Hematopoietic multipotent progenitor cell treated with erythropoietin and hydrocortisone succinate and interleukin-3 and kit ligand, for 8 days (in vitro differentiated cells): ENCODE measurements at places on chromosomes 3 and 15.

- DNase-seq, result no peak
These were observed 660.9 kb upstream of the NAALADL2 start for GRCh38 chr3:174198199-174198598.

DNA sequence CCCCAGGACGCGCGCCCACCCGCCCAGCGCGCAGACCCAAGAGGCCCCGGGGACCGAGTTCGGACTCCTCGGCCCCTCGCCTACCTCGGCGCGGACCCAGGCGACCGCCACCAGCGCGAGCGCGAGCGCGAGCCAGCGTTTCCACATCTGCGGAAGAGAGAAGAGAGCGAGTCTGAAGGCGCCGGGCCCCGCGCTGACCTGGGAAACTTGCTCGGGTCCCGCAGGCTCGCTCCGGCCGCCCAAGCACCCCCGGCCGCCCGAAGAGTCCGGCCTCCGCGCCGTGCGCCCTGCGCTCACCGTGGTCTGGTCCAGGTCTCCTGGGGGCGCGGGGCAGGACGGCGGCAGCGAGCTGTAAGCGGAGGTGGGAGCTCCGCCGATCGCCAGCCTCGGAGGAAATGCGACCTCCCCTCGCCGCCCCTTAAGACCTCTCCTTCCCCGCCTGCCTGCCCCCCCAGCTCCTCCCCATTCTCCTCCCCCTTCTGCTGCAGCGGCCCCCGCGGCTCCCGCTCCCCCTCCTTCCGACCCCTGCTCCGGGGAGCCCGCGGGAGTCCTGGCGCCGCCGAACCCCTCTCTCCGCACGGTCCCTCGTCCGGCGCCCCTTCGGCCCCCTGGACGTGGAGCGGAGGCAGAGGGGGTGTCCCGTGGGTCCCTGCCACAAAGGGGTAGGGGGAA is at the start of gene FSTL1:
TSS of gene FSTL1 (minus strand) at position 393 of the 672 bp plus-strand sequence. CDS start at position 147, 246 bp downstream.
- DNase-seq, result no peak

DNA sequence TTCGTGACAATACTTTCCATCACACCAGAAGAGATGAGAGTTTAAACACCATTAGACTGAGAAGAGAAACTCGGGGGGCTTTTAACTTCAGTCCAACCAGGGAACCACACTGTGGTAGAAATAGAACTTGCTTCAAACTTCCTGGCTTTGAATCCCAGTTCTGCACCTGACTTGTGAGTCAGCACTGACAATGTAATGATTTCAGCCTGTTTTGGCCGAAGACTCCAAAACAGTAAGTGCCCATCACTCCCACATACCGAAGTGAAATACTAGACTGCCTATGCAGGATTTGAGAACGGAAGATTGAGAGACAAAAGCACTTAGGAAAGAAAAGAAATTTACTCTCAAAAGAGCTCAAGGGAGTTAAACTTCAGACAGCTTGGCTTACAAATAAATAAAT is 27.0 kb downstream of the C2CD4B start:
- DNase-seq, result no peak

DNA sequence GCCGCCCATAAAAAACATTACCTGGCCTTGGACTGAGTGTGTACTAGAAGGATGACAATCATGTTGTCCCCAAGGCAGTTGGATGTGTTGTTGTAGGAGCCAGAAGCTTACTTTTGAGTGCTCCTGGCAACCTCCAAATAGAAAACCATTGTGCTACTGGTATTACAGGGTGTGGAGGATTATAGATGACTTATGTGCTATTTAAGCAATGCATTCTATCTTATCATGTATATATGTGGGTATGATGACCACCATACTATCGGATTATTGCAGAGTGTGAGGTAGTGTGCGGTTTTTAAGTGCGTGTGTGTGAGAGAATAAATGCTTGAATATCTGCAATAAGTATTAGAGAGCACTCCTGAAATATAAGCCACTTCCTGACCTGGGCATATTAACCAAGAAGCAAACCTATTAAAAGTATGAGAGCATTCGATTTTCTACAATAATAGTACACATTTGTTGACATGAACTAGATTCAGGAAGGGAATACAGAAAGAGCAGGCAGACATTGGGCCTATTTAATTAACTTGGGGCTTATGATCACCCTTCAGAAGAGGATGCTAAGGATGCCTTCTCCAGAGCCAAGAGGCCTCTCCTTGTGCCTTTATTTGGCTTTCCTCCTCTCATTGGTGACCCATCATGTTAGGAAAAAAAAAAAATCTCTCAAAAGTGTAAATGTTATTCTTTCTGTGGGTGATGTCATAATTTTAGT is 11.7 kb upstream of the MBNL1 start:
- no peak for DNase-seq

DNA sequence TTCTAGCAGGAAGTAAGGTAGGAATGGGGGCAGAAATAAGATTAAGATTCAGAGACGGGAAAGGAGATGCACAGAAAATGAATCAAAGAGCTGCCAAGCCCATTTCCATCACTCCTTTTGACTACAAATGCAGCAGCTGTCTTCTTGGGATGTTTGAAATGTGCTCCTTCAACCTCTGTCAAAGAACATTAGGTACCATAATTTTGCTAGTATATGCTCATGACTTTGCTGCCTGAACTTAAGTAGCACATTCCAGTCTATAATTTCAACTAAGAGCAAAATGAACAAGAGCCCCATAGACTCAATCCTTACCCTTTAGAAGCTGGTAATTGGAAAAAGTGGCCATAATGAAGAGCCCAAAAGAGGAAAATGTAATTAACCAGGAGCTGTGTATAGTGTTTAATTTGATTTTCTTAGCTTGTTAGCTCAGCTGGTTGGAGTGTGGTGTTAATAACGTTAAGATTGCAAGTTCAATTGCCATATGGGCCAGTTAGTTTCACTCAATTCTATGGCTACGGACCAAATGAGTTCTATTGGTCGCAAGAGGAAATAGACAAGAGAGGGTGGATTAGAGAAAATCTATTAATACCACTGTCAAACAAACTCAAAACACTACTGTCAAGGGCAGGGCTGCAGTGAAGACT is 349.9 kb downstream of the ZBBX start:
- no peak for DNase-seq

DNA sequence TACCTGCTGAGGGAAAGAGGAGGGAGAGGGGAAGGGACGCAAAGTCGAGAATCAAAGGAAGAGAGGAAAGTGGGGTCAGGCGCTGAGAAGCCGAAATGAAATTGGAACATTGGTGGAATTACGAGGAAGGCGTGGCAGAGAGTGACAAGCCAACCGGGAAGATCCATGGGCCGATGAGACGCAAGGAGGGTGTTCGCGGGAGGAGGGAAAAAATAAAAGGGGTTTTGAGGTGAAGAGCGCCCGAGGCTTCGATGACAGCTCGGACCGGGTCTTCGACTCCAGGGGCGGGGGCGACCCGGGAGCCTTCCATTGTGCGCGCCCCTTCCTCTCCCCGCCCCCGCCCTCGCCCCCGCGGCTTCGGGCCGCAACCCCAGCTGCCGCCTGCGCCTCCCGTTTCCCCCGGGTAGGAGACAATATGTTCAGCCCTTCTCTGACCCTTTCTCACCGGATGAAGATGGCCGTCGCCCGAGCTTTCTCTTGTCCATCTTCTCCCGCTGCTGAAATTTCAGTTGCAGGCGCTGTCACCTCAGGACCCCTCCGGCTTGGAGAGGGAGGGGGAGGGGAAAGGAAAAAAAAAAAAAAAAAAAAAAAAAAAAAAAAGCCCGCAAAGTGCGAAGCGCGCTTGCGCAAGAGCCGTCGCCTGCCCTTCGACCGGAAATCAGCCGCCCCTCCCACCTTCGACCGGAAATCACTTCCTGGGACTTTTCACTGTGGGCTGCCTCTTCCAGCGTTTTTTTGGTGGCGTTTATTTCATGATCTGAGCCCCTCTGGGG is at the start of gene SENP7:
TSS of gene SENP7 (minus strand) at position 567 of the 773 bp plus-strand sequence. CDS start at position 485, 82 bp downstream.
- peak; percentile 88 for DNase-seq

DNA sequence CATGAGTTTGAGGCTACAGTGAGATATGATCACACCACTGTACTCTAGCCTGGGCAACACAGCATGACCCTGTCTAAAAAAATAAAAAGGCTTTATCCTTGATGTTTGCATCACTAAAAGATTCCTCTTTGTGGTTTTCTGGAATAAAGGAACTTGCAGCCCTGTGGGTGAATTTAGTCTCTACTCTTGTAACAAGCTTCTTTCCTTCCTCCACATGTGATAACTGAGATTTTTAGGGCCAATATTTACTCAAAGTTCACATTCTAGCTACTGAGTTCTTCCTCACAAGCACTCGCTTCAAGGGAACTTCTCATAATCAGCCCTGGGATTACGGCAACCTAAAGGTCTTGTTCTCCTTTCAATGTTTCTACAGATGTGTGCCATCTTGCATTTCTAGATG is 24.6 kb downstream of the COMMD2 start:
- DNase-seq, result no peak

DNA sequence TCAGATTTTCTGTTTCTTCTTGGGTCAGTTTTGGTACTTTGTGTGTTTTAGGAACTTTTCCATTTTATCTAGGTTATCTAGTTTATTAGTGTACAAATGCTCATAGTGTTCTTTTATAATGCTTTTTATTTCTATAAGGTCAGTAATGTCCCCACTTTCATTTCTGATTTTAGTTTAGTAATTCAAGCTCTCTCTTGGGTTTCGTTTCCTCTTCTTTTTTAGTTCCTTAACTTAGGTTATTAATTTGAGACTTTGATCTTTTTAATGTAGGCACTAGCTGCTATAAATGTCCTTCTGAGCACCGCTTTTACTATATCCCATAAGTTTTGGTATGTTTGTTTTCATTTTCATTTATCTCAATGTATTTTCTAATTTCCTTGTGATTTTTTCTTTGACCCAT is 27.0 kb upstream of the CD200R1L start:
- no peak for DNase-seq

DNA sequence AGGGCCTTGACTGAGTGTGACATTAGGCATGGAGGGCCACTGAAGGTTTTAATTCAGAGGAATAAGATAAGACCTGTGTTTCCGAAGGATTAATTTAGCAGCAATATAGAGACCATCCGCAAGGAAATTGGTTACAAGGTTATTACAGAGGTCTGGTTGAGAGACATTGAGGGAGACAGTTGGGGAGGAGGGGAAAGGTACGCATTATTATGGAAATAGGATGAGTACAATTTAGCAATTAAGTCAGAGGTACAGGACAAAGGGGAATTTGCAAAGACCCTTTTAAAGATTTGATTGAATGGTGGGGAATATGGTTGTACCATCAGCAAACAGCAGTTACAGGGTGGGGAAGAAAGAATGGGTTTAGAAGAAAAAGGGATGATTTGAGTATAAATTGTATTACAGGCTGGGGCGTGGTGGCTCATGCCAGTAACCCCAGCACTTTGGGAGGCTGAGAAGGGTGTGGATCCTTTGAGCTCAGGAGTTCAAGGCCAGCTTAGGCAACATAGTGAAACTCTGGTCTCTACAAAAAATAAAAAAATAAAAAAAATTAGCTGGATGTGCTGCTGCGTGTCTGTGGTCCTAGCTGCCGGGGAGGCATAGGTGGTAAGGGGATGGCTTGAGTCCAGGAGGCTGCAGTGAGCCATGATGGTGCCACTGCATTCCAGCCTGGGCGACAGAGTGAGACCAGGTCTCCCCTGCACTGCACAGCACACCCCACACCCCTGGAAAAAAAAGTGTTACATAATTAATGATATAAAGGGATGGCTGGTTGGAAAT is 11.3 kb downstream of the ARL8B start:
- DNase-seq, result peak; percentile 60

- DNase-seq, result no peak
These were observed 190.9 kb upstream of the MME start for GRCh38 chr3:154889227-154889634.

- no peak for DNase-seq
These were observed 115.8 kb downstream of the FBXL22 start for GRCh38 chr15:63712828-63713520.

- DNase-seq, result no peak
These were observed 57.3 kb downstream of the NECTIN3 start for GRCh38 chr3:111128884-111129283.

DNA sequence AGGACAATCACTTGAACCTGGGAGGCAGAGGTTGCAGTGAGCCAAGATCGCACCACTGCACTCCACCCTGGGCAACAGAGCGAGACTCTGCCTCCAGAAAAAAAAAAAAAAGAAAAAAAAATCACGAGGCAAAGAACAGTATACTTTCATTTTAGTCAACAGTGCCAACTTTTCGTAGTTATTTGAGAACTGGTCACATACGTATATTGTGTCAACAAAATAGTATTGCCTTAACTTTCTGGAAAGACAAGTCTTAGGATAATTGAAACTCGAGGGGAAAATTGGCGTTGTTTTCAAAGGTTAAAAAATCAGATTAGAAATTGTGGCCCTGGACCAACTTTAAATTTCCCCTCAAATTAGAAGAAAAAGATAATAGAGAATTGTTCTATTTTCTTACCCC is 13.8 kb downstream of the GMPS start:
- DNase-seq, result no peak

GRCh38 chr3:144424606-144425005 is 453.0 kb downstream of the DIPK2A start:
- no peak for DNase-seq

GRCh38 chr3:128992926-128993460 is 883 bp downstream of the CFAP92 start:
- DNase-seq, result no peak

DNA sequence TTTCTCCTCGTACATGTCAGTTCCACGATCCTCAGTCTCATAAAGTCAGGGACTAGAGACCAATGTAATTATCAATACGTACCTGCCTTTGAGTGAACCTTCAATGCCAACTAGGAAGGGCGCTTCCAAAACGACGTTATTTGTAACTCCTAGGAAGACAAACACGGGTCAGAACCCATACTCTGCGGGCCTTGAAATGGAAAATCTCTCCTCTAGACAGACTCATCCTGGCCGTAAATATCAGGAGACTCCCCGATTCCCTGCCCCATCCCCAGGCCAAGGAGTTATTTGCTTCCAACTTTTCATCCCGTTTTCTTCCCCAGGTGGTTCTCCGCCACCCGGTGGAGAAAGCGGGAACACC is 578 bp downstream of the OIP5 start:
- no peak for DNase-seq

- DNase-seq, result no peak
These were observed 54.9 kb downstream of the ATOSA start for GRCh38 chr15:52624262-52624661.

GRCh38 chr3:185928496-185928895 is 9.3 kb downstream of the TRA2B start:
- no peak for DNase-seq
